ENCODE measurements at places on chromosomes 6 and 20.

- no peak for DNase-seq
These were observed 16.8 kb downstream of the BCL2L1 start for GRCh38 chr20:31705598-31706597.

- DNase-seq = no peak
These were observed 93.3 kb downstream of the PPP1R14C start for GRCh38 chr6:150236114-150236513.

GRCh38 chr6:72505446-72505845 is 116.4 kb upstream of the KCNQ5 start:
- no peak for DNase-seq

DNA sequence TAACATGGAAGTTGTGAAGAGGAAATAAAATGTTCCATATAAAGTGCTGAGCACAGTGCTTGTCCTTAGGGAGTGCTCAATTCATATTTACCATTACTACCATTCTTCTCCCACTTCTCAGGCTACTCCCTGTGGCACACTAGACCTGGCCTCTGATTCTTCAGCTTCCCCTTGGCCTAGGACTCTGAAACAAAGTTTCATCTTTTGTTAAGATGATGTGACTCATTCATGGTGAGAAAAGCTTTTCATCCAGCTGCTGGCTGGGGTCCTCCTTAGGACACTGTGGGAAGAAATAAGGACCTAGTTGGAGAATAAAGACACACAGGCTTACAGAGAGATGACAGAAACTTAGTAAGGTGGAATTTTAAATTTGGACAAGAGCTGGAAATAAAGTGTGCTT is 314.8 kb downstream of the CDC5L start:
- no peak for DNase-seq

DNA sequence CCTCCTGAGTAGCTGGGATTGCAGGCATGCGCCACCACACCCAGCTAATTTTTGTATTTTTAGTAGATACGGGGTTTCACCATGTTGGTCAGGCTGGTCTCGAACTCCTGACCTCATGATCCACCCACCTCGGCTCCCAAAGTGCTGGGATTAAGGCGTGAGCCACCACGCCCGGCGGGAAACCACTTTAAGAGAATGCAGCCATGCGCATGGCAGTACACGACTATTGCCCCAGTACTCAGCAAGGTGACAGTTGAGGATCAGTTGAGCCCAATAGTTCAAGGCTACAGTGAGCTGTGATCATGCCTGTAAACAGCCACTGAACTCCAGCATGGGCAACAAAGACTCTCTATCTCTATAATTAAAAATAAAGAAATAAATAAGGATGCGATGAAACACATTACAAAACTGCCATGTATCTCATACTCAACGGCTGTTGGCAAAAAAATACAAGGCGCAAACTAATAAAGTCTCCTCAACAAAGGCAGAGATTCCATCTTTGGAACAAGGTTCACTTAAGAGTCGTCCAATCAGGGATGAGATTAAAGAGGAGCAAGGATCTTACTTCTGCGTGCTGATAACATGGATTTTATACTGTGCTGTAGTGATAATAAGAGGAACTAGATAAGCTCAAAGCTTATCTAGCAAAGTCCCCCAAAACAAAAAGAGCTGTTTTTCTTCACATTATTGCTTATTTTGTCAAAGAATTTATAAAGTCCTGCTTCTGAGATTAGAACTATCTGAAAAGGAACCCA is 51.1 kb downstream of the STAU1 start:
- DNase-seq = no peak

- no peak for DNase-seq
These were observed 395.0 kb downstream of the HDGFL1 start for GRCh38 chr6:22964334-22964733.

- no peak for DNase-seq
These were observed 10.6 kb upstream of the SFT2D1 start for GRCh38 chr6:166352923-166353322.

Data from stimulated activated CD4-positive, alpha-beta T cell treated with anti-CD3 and anti-CD28 coated beads, Interleukin-2, amount 100 ng/mL, for 24 hours (primary cell).